Endothelial cell (in vitro differentiated cells): ENCODE measurements at places on chromosomes 16 and 17. TPM values are rescaled to one million over a fixed set of nuclear protein-coding genes. Genes with fewer than 3 reads are reported as not detected.

The ARL17B gene
- 9.5 TPM for total RNA-seq

DNA sequence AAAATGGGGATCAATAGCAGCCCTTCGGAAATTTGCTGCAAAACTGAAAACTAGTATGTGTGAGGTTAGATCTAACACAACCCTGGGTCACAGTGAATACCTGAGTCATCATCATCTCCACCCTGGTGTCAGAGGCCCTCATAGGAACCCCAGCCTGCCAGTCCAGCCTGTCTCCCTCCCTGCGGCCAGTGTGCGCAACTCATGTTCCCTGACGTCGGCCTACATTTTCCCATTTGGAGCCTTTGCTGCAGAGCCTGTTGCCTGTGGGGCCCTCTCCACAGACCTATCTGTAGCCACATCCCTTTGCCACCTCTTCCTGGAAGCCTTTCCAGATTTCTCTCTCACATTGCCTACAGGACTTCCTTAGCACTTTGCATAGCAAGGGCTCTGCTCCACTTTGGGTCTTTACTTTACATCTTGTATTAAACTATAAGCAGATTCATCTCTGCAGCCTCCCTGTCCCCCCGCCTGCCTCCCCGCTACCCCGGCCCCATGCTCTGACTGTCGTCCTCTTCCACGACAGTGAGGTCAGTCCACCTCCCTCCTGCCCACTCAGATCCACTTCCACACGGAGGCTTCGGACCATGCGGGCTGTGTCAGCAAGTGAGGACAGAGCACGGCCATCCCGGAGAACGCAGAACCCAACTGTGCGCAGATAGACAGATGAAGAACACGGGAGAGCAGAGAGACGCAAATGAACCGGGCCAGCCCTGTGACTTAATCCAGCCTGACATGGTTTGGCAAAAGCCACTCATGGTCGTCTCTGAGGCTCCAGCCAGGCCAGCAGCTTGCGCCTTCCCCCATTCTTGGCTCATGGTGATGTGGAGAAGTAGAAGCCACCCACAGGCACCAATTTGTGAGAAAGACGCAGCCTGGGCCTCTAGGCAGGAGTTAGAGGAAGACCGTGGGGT is 31.0 kb downstream of the NGFR start:
- DNase-seq = no peak

DNA sequence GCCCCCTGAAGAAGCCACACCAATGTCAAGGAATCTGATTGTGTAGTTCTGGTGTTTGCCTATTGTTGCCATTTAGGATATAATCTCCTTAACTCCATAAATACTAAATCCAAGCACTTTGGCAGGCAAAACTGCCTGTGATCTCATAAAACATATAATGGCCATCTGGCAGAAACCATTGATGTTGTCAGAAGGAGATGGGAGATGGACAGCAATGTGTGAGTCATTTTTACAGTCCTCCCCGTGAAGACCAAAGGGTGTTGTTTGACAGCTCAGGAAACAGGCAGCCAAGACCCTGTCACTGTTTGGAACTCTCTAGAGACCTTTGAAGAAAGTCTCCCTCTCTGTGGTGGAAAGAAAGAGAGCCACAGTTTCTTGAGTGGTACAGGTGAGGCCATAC is 454.1 kb downstream of the HS3ST3B1 start:
- DNase-seq = no peak

GRCh38 chr17:83150369-83151055 is 71.1 kb downstream of the METRNL start:
- DNase-seq = no peak

DNA sequence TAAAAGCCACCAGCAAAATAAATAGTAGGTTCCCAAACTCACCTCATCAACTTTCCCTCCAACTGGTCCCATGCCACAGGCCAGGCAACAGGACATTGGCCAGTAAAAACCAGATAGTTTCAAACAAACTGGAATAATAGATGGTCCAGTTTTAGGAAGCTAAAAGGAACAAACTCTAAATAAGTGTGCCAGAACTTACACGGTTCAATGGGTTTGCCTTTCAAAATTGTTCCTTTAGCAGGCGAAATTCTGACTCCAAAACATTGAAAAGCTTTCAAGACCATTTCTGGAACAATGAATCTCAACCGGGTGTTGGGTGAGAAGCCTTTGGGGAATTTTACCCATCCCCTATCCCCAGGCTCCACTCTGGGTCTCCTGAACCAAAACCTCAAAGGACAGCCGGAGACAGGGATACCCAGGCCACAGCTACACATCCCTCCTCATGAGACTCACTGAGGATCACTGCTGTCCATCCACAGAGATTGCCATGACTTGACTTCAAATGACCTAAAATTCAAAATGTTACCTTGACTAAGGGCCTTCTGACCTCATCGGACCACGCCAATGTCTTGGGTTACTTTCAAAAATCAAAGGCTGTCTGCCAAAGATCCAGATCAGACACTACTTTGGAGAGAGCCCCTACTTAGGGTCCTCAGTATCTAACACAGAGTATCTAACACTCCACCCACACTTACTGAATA is 13.0 kb downstream of the AXIN2 start:
- DNase-seq = no peak

The CPD gene
- 119 TPM for total RNA-seq

GRCh38 chr17:70855401-70856054 is 686.2 kb downstream of the KCNJ2 start:
- DNase-seq = no peak

The KRT31 gene
- not detected for total RNA-seq

GRCh38 chr17:29546830-29547229 is 20.0 kb downstream of the ABHD15 start:
- no peak for DNase-seq

The JPT1 gene
- 115 TPM for total RNA-seq

GRCh38 chr17:39994448-39994847 is 13.8 kb downstream of the PSMD3 start:
- no peak for DNase-seq

- DNase-seq = no peak
These were observed 40.1 kb upstream of the GSG1L start for GRCh38 chr16:28103516-28104170.
